ENCODE measurements at places on chromosomes 1 and 21.

DNA sequence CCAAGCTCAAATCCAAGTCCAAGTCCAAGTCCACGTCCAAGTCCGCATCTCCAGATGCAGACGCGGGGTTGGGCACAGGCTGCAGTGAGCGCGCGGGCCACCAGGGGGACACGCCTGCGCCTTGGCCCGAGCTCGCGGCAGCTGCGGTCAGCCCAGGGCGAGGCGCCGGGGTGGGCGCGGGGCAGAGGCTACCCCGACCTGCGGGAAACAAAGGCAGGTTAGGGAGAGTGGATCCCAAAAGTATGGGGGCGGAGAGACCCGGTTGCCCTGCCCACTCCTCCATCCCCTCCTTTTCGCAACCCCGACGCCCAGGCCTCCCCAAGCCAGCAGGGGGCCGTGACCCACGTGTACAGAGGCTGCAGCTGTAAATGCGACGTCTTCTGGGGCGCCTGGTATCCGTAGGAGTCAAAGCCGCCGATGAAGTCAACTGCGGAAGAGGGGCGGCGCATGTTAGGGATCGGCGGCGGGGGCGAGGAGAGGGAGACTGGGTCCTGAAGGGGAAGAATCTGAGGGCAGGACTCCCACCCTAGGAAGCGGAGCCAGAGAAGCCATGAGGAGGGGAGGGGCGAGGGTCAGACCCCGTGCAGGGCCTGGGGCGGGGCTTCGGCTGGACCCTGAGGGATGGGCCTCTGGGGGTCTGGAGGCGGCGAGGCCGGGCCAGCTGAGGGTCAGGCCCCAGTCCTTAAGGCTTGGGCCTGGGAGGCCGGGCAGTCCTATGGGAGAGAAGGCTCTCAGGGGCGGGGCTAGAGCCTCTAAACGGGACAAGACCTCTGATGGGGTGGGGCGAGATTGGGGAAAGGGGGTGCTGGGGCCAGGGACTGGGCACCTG, 58.0 kb downstream of the NKAIN1 start:
- no peak for DNase-seq

DNA sequence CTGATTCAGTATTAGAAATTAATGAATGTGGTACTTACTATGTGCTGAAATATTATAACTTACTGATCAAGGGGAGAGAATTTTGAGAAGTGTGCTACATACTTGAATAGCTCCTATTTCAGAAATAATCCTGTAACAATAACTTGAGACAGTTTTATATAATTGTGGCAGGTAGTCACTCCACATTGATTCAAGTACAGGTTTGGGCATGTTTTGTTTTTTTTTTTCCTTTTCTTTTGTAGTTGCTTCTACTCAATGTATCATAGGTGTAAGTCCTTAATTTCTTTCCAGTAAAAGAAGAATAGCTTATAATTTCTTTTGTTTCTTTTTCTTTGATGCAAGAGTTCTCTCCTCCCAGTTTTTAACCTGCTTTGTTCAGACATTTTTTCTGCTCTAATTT, 86.1 kb upstream of the ADGRL2 start:
- DNase-seq = no peak

GRCh38 chr1:198656500-198656932, 17.7 kb downstream of the PTPRC start:
- no peak for DNase-seq

- peak; percentile 31 for DNase-seq
Observed at GRCh38 chr1:55216096-55216495, 932 bp upstream of the USP24 start.

GRCh38 chr1:153566414-153567371, 1.0 kb upstream of the S100A2 start:
- DNase-seq = peak; percentile 87

GRCh38 chr1:243667591-243667990, 182.5 kb downstream of the AKT3 start:
- no peak for DNase-seq

GRCh38 chr1:97943354-97943753, 22.5 kb upstream of the DPYD start:
- no peak for DNase-seq

DNA sequence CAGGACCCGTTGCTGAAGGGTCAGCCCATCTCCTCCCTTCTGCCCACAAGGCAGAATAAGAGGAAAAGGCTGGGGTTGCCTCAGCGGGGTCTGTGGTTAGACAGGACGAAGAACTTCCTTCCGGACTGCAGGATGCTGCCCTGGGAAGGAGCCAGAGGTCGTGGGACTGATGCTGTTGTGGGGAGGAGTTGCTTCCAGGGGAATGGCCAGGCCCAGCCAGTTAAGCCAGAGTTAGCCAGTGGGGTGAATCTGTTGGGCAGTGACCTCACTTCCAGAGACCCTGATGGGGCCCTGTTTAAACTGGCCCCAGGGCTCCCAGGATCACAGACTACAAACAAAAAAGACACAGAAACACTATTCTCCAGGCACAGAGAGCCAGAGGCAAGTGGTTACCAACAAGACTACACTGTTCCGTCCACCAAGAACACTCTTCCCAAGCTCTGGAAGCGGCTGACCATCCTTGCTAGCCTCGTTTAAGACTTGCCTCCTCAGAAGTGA, 13.0 kb downstream of the FAM229A start:
- no peak for DNase-seq

DNA sequence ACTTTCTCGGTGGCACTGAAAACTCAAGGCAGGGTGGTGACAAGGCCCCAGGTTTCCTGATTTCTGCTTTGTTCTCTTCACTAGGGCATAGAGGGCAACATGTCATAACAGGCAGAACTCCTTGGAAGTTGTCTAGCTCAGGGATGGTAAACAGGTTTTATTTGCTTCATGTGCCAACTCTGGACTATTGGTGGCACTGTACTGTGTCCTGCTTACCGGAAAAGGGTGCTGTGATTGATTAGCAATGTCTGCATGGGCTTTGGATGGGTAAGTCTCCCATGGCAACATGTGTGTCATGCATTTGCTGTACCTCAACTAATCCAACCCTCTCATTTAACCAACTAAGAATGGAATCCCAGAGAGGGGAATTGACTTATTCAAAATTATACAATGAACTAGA, 70.7 kb upstream of the USP24 start:
- peak; percentile 28 for DNase-seq

DNA sequence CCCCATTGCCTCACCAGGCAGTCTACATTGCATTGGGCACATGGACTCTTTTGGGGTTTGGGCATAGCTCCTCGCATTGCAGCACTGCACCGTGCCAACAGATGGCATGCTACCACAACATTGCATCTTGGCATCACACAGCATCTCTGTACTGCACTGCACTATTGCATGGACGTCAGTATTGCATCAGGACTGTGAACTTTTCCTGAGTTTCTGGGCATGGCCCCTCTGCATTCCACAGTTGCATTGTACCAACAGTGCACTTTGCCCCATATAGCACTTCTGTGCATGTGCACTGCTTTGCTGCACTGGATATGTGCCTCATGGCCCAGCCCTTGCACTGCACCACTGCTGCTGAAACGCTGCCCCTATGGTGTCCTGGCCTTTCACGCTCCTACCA, 9.6 kb downstream of the PTPRU start:
- DNase-seq = peak; percentile 40

- no peak for DNase-seq
Observed at GRCh38 chr21:30340714-30341573, 3.5 kb upstream of the KRTAP27-1 start.

- DNase-seq = no peak
Observed at GRCh38 chr1:7404046-7404742, 366.9 kb upstream of the VAMP3 start.

DNA sequence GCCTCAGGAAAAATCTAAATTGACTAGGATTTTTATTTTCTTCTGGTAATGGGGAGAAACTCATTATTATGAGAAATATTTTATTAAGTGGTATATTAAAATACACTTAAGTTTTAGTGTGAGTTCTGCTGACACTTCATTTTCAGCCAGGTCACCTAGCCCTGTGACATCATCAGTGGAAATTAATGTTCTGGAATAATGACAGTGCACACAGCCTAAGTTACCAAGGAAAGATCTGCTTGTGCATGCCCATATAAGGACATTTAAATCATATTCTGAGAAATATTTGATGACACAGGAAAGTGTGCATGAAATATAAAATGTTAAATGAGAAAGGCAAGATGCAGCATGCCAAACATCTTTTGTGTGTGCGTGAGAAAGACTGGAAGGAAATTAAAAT, 102.0 kb downstream of the KIF14 start:
- peak; percentile 75 for DNase-seq

- no peak for DNase-seq
Observed at GRCh38 chr1:60963167-60963940, 119.0 kb upstream of the NFIA start.

GRCh38 chr1:88302843-88303486, 381.1 kb upstream of the PKN2 start:
- peak; percentile 24 for DNase-seq

GRCh38 chr1:209635850-209636249, 16.4 kb downstream of the LAMB3 start:
- DNase-seq = no peak

DNA sequence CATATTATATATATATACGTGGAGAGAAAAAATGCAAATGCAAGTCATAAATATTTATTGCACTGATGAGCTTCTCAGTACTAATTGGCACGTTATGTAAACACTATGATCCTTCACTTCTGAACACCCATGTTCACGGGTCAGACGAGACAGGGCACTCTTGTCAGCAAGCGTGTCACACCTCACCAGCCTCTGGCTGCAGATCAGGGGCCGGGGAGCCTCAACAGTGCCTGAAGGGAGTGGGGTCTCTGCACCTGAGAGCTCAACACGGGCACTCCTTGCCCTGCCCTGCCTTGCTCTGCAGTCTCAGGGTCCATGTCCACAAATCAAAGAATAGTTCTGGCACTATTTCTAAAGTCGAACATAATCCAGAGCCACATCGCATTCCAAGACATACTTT, 409 bp upstream of the HIVEP3 start:
- DNase-seq = no peak

DNA sequence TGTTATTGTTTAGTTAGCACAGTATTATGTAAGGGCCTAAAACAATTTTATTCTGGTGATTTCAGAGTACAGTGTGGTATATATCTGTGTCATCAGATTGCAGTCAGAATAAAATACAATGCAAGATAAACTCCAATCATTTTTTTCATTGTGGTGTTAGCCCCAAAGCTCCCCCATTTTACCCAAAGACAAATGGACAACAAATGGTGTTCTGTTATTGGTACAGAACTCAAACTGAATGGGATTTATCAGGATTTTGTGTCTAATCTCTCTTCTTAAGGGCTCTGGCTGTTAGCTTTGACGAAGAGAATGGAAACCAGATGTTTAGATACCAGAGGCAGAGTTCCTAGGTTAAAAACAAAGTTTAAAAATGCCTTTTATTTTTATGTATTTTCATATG, 163.1 kb upstream of the USP25 start:
- no peak for DNase-seq

DNA sequence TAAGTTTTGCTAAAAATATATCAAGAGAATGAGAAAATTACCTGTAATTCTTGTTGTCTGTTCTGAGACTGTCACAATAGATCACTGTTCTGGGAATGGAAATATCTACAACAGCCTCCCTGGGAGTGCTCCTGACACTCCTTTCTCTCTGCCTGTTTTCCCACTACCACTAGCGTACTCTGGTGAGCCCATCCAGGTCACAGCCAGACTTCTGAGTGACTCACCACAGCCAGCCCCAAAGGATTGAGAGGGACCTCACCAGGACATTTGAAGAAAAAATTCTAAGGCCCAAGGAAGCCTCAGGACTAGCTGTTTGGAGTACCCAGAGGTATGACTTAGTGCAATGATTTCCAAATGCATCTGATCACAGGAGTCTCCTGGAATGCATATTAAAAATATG, 39.0 kb upstream of the TADA1 start:
- no peak for DNase-seq

GRCh38 chr1:9652379-9653209, 1.1 kb downstream of the PIK3CD start:
- no peak for DNase-seq

DNA sequence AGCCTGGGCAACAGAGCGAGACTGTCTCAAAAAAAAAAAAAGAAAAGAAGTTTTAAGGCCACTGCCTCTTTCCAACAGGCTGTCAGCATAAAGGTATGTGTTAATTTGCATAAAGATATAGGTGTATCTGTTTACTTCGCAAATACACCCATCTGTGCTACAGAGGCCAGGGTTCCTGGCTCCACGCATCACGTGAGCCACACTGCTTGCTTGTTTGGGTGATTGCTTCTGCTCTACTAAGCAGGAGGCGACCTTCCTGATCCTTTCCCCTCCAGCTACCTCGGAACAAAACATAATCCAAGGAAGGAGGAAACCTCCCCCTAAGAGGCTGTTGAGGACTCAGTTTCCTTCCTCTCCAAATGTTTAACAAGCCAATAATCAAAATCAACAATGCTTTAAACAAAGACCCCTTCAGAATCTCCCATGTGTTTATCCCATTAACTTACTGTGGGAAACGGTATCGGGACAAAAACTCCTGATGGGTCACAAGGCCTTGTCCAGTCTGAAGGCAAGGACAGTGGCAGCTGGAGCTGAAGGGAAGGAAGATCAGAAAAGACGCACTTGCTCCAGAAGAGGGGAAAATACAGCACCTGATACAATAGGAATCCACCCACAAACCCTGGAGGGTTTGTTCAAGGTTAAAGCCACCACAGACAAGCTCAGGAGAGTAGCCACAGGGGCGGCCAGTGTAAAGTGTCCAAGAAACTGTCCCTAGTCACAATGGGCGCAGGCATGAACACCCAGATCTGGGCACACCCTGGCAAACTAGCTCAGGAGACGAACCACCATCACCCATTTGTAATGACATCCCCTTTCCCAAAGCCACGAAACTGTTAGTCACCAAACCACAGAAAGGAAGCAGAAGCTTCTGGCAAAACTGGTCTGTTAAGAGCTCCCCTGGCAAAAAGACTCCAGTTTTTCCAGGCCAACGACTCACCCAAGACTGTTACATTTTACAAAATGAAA, 17.2 kb downstream of the CTNNBIP1 start:
- no peak for DNase-seq

DNA sequence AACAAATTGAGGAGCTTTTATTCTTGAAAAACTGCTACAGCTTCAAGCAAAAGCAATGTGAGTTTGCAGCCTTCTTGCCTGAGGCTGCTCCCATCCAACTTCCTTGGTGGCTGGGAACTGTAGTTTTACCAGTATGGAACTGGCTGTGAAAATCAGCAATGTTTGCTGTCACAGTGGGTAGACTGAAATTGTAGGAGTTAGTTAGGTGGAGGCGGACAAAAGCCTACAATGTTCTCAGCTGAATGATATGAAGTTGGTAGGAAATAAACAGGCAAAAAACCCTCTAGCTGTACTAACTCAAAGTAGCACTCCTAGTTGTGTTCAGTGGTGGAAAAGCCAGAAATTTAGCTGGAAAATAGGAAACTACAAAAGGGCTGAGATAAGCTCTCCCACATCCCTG, 18.5 kb downstream of the HAX1 start:
- DNase-seq = no peak

- DNase-seq = no peak
Observed at GRCh38 chr1:150622303-150622975, 7.0 kb downstream of the ENSA start.

- DNase-seq = no peak
Observed at GRCh38 chr1:11134898-11135266, 35.2 kb upstream of the EXOSC10 start.
